HEK293T (cell line): ENCODE measurements at places on chromosomes 11 and 22.
A peak's percentile ranks its signal among the peaks of the same experiment; 100 is the strongest.

- peak; percentile 76 for DNase-seq
Measured at GRCh38 chr11:19938169-19938856, 222.0 kb downstream of the DBX1 start.

- DNase-seq: no peak
Measured at GRCh38 chr11:12184699-12185098, 74.3 kb downstream of the MICAL2 start.

- peak; percentile 82 for DNase-seq
Measured at GRCh38 chr22:46576556-46577367, 39.3 kb upstream of the CELSR1 start.

GRCh38 chr11:76243193-76243956 is 37.1 kb upstream of the WNT11 start:
- DNase-seq: no peak

- DNase-seq: no peak
Measured at GRCh38 chr11:95432714-95433503, 201.9 kb upstream of the SESN3 start.

DNA sequence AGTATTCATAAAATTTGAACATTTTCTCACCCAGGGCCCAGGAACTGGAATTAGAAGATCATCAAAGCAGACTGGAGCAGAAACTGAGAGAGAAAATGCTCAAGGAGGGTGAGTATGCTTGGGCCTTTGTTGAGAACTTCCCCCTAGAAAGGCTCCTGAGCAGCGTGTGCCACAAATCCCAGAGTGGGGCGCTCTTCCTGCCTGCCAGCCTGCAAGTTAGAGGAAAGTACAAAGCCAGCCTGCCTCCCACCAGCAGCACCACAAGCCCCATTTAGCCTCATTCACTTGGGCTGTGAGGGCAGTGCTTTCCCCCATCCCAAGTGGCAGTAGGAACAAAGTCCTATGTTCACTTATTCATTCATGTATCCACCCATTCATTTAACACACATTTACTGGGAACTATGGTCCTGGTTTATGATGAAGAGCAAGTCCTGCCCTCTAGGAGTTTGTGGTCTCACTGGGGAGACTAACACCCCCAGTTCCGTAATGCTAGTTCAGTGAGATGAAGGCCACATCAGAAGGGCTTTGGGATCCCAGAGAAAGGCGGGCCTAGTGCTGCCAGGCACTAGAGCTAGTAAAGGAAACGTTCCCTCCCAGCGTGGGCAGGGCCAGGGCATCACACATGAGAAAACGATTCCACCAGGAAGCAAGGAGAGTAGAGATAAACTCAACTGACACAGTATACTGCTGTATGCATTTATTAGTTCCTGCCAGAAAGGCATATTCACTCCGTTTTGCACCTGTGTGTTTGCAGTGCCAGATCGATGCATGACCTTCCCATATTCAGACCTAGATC is 22.4 kb upstream of the PARVA start:
- DNase-seq: no peak

DNA sequence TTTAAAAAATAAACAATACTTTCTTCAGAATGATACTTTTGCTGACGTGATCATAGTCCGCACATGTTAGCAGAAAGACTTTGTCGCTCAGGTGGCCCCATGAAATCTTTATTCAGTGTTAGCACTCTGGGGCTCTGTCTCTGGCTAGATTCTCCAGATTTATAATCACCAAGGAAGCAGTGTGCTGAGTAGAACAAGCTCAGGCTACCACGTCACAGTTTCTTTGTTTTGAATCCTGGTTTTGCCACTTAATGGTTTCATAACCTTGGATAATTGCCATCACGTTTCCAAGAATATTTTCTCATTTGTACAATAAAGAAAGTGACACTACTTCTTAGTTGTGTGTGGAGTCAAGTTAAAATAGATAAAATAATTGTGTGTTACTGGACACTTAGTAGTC is 3.9 kb upstream of the MUC15 start:
- DNase-seq: no peak

GRCh38 chr22:30235687-30236170 is 10.8 kb downstream of the LIF start:
- no peak for DNase-seq

DNA sequence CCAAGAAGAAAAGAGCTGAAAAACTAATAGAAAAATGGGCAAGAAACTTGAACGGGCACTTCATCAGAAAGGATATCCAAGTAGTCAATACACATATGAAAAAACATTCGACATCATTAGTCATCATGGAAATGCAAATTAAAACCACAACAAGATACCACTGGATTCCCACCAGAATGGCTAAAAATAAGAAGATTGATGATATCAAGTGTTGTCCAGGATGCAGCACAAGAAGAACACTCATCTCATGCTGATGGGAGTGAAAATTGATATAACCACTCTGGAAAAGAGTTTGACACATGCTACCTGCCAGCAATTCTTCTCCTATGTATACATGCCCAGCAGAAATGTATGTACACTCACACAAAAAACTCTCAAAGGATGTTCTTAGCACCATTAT is 26.9 kb upstream of the SCUBE2 start:
- no peak for DNase-seq

- no peak for DNase-seq
Measured at GRCh38 chr11:102473543-102473942, 21.0 kb upstream of the TMEM123 start.

DNA sequence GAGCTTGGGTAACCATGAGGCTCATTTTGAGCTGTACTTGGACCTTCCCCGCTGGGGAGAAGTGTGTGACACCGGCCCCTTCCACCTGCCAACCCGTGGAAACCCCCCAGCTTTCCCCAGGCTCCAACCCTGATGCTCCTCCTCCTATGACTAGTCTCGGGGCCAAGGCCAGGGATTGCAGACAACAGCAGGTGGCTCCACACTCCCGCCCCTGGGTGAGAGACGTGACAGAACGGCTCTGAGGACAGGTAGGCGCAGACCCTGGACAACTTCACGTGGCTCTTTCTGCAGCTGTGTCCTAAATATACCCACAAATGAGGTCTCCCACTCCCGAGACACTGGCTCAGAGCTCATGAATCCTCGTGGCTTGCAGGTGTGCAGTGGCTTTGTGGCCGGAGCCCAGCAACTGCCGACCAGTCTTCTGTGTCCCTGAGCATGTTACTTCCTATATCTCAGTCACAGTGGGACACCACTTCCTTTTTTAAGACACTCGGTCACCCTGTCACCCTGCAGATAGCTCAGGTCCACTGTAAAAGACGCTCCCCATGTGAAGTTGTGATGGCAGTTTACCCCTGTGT is 55.2 kb downstream of the NECTIN1 start:
- no peak for DNase-seq

- DNase-seq: no peak
Measured at GRCh38 chr11:15969281-15969680, 387.1 kb downstream of the SOX6 start.

- no peak for DNase-seq
Measured at GRCh38 chr11:24585192-24585591, 88.3 kb downstream of the LUZP2 start.

- no peak for DNase-seq
Measured at GRCh38 chr11:9274499-9275258, 9.5 kb upstream of the DENND5A start.

- no peak for DNase-seq
Measured at GRCh38 chr11:44137057-44137456, 41.6 kb downstream of the EXT2 start.

GRCh38 chr11:45182902-45183301 is 36.5 kb downstream of the PRDM11 start:
- DNase-seq: peak; percentile 50

- DNase-seq: no peak
Measured at GRCh38 chr11:75376175-75376574, 23.1 kb upstream of the RPS3 start.

GRCh38 chr11:126978911-126979310 is 21.7 kb downstream of the KIRREL3 start:
- DNase-seq: no peak

GRCh38 chr11:57417056-57417455 is 9.9 kb downstream of the SLC43A3 start:
- no peak for DNase-seq

GRCh38 chr11:79902493-79902892 is 461.7 kb upstream of the TENM4 start:
- DNase-seq: no peak

DNA sequence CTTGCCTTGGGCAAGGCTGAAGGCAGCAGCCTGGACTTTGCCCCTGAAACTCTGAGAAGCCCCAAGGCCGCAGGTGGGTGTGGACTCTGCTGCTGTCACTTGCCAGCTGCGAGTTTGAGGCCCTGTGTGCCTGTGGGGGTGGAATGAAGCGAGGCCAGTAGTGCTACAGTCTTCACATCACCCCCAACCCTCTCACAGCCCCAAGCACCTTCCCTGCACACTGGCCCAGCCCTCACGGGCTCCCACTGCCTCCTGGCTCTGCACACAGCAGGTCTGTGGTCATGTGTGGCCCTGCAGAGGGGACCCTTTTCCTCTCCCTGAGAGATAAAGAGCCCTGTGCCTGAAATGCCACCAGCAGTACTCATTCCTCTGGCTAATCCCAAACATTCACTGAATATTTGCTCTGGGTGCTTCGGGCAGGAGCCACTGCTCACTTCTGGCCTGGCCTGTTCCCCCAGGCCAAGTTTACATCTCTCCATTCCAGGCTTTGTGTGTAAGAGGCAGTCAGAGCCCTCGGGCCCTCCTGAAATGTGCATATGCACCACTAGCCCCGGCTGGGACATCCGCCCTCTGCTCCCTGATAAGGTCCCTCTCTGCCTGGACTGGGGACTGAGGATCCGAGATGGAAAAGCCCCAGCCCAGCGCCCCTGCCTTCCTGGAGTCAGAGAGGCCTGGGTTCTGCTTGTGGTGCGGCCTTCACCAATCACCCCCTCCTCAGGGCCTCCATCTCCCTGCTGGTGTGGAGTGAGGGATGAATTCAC is 17.7 kb downstream of the MGAT3 start:
- no peak for DNase-seq

DNA sequence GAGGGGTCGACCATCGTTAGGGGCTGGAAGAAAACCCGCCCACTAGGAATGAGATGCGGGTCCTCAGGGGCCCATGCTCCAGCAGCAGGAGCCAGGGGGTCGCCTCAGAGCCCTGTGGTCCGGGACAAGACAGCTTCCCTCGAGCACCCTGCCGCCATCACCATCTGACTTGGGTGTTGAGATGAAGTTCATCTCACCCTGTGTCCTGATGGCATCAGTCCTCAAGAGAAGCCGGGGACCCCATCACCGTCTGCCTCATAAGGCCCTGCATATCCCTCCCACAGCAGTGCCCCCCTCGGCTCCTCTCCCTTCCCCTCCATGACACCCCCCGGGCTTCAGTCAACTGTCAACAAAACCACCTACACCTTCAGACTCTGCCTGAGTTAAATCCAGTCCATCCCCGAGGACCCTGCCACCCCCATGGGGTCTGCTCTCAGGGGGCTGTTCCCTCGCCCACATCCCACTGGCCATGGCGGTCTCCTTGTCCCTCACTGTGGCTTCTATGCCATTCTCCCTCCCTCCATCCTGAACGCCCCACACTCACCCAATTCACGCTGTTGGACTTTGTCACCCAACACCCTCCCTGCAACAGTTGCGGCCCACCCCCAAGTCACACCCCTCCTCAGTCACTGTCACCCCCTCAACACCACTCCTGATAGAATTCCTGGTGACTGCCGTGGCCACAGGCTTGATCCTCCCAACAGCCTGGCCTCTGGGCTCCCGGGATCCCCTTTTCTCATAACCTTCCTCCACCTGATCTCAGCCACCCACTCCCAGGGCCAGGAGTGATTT is 87.7 kb upstream of the RTL6 start:
- DNase-seq: no peak

DNA sequence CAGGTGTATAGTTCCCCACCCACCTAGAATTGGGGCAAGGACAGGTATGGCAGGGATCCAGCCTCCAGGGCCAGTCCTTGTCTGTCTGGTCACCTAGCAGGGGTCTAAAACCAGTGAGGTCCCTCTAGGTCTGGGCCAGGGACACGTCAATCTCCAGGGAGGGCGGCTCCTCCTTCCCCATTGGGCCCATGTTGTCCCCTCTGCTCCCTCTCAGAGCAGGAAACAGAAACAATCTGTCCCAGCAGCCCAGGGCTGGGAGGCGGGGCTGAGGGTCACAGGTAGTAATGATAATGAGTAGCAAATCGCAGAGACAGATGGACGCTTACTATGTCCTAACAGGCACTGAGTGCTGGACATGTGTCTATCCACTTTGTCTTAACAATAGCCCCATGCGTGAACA is 22.8 kb upstream of the SYT7 start:
- no peak for DNase-seq

GRCh38 chr11:76166314-76166713 is 40.0 kb downstream of the WNT11 start:
- DNase-seq: no peak

- DNase-seq: no peak
Measured at GRCh38 chr11:6626971-6627761, 7.9 kb upstream of the TPP1 start.

- no peak for DNase-seq
Measured at GRCh38 chr11:111361052-111361801, 17.8 kb downstream of the POU2AF1 start.

- DNase-seq: no peak
Measured at GRCh38 chr11:70547386-70547785, 149.1 kb downstream of the CTTN start.

DNA sequence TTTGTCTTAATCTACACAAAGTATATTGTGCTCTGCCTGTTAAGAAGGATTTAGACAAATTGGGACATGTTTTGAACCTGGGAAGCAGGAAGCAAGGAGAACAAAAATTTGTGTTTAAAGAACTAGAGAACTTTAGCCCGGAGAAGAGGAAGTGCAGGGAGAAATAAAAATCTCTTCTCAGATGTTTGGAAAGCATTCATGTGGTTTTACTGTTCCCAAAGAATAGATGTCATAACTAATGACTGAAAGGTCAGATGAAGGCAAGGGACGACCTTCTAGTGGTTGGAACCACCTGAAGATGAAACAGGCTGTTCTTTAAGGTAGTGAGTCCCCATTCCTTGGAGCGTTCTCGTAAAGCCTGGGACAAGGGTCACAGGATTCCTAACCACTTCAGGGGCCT is 38.3 kb downstream of the IRAG1 start:
- no peak for DNase-seq

- no peak for DNase-seq
Measured at GRCh38 chr11:23353611-23354010, 493.3 kb upstream of the CCDC179 start.

- DNase-seq: no peak
Measured at GRCh38 chr11:121467471-121467870, 14.7 kb upstream of the SORL1-AS1 start.

DNA sequence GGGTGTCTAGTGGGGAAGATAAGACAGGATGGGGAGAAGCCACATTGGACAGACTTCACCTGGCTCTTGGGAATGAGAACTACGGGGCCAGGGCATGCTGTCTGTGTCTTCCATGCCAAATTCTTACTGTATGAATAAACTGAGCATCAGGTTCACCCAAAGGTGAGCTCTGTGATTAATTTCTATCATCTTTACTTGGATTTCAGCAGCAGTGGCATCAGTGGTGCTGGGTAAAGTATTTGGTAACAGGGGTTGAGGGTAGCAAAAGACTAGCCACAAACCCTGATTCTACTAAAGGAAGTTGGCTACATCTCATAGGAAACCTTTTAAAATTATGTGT is 38.8 kb downstream of the IRAG1 start:
- DNase-seq: no peak

- no peak for DNase-seq
Measured at GRCh38 chr22:48975316-48975741, 852.3 kb downstream of the BRD1 start.
